ENCODE measurements at places on chromosomes 5 and 9.

DNA sequence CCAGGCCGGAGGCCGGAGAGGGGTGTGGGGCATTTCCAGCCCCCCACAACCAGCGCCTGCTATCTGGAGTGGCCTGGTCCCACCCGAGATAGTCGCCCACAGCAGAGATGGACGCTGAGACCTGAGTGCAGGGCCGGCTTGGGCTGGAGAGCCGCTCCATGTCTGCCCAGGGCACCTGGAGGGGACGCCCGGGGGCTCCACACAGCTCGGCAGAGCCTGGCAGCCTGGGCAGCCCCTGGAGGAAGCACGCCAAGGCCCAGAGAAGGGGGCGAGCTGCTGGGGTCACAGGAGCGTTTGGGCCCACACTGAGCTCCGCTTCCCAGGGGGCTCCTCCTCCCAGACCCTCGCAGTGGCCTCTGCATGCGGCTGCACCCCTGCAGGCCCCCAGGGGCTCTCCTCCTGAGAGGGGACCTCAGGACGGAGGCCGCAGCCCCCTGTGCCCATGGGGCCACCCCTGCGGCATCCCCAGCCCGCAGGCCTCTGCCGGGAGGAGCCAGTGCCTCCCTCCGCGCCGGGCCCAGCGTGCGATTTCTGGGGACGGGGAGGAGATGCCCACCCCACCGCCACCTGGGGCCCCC is 42.2 kb upstream of the EGFL7 start:
- no peak for DNase-seq

DNA sequence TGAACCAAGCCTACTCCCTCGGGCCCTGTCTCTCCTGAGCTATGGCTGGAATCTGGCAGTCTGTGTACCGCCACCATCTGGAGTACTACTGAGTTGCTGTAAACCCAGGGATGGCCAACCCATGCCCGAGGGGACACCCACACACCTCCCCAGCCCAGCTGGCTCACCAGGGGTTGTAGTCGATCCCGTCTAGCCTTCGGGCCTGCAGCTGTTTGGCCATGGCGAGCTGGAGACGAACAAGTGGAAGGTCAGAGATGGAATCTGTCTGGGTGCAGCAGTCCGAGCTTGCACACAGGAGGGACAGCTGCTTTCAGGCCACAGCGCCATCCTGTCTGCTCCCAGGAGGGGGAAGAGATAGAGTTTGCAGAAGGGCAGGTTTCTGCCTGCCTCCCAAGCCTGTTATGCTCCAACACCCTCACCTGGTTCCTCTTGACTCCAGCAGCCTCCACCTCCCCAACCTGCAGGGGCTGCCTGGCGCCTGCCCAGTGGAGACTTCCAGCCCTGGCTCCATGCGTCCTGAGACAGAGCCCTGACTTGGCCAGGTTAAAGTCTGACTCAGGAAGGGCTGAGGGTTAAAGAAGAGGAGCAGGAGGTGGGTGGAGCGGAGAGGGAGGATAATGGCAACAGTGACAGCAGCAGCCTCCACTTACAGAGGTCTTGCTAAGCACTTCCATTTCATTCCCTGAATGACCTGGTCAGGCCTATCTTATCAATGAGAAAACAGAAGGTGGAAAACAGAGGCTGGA is 15.8 kb upstream of the SPOUT1 start:
- no peak for DNase-seq

- no peak for DNase-seq
Observed at GRCh38 chr5:172837640-172838039, 3.6 kb downstream of the ERGIC1 start.

GRCh38 chr5:9468060-9468388 is 77.9 kb downstream of the SEMA5A start:
- peak; percentile 66 for DNase-seq

DNA sequence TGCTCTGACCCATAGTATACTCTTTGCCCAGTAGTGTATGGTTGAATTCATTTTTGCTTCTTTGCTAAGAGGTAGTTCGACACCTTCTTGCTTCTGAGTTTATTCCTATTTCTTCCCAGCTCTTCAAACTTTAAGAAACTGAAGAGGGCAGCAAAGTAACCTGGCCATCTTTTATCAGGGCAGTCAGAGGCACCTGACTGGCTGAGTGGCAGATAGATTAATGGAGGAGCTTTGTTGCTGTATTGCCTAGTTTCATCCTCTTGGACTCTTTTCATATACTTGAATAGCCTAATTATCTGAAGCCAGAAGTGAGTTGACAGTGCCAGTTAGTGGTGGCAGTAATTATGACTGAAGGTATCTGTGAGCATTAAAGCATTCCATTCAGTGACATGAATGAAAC is 82.5 kb downstream of the UHRF2 start:
- no peak for DNase-seq

All from AG04450 (cell line).